ENCODE measurements at places on chromosomes 2 and 18.

DNA sequence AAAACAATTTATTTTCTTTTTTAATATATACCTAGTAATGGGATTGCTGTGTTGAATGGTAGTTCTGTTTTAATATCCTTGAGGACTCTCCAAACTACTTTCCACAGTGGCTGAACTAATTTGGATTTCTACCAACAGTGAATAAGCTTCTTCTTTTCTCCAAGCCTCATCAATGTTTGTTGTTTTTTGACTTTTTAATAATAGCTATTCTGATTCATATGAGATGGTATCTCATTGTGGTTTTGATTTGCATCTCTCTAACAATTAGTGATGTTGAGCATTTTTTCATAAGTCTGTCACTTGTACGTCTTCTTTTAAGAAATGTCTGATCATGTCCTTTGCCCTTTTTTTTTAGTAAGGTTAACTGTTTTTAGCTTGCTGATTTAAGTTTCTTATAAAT is 863.3 kb downstream of the CNTNAP5 start:
- DNase-seq: no peak

GRCh38 chr2:45981384-45981930 is 315.8 kb upstream of the EPAS1 start:
- DNase-seq: no peak

DNA sequence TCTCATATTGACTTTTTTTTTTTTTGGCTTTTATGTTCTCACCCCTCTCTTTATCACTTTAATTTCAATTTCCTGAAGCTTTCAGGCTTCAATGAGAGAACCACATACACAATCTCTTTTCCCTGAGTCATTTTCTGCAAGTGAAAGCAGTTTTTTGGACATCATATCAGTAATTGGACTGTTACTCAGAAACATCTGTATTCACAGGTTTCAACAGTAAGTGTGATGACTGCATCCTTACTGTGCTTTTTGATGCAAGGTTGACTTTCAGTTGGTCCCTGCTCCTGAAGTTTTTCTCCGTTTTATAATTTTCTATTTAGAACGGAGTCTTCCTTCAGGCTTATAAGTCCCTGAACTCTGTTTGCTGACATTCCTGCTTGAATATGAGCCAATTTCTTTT is 70.5 kb upstream of the CCBE1 start:
- no peak for DNase-seq

DNA sequence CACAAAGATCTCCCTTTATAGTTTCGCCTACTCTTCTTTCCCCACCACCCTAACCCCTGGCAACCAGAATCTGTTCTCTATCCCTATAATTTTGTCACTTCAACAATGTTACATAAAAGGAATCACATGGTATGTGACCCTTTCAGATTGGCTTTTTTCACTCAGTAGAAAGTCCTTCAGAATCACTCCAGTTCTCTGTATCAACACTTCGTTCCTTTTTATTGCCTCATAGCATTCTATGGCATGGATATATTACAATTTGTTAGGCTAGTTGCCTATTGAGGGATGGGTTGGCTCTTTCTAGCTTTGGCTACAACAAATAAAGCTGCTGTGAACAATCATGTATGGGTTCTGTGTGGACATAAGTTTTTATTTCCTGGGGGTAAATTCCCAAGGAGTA is 163.1 kb downstream of the RPIA start:
- no peak for DNase-seq

DNA sequence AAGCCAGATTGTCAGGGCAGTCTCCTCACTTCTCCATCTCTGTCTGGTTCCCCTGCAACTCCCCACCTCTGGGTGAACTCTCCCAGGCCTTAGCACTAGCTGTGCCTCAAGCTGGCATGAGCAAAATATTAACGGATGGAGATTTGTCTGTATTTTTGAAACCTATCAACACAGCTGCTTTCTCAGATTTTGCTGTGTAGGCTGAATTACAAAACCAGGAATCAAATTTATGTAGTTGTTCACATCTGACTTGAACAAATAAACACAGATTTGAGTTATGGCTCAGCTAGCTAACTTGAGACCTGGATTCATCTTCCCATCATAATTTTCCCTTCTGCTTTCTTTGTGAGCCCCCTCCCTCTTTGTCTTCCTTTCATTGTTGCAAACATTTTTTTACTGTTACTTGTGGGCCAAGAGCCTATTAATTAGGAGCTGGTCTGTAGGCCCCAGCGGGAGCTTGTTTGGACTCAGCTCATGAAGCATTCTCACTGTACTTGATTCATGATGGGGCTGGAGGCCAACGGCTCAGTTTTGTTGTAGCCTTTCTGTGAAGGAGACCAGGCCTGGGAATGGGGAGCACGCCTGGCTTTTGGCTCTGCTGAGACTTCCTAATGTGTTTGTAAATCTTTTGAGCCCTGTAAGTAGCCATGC is 164.1 kb upstream of the GATA6 start:
- no peak for DNase-seq

GRCh38 chr2:177148477-177149154 is 64.0 kb upstream of the HNRNPA3 start:
- DNase-seq: peak; percentile 12

- DNase-seq: no peak
These were observed 532.0 kb upstream of the POU3F3 start for GRCh38 chr2:104321796-104322349.

DNA sequence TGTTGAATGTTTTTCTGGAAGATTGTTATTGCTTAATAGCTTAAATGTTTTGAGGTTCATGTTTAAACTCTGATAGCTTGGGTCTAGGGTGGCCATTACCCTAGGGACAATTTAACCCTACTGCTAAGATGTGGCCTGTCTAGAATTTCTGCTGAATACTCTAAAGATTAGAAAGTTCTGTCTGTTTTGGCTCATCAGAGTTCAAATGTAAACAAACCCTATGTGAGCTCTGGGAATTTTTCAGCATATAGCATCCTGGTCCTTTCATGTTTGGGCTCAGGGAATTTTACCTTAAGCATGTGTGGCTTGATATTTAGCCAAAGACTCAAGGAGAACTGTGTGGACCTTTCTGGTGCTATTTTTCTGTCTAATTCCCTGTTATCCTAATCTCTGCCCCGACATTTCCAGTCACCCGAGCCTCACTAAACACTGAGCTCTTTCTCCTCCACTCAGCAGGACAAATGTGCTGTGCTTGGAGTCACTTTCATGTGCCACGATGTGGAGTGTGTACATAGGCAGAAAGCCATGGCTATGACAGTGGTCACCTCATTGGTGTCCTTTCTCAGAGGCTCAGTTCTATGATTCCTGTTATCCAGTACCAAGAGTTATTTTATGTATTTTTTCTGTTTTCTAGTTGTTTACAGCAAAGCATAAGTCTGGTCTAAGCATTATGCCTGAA is 492.5 kb upstream of the SPHKAP start:
- no peak for DNase-seq

DNA sequence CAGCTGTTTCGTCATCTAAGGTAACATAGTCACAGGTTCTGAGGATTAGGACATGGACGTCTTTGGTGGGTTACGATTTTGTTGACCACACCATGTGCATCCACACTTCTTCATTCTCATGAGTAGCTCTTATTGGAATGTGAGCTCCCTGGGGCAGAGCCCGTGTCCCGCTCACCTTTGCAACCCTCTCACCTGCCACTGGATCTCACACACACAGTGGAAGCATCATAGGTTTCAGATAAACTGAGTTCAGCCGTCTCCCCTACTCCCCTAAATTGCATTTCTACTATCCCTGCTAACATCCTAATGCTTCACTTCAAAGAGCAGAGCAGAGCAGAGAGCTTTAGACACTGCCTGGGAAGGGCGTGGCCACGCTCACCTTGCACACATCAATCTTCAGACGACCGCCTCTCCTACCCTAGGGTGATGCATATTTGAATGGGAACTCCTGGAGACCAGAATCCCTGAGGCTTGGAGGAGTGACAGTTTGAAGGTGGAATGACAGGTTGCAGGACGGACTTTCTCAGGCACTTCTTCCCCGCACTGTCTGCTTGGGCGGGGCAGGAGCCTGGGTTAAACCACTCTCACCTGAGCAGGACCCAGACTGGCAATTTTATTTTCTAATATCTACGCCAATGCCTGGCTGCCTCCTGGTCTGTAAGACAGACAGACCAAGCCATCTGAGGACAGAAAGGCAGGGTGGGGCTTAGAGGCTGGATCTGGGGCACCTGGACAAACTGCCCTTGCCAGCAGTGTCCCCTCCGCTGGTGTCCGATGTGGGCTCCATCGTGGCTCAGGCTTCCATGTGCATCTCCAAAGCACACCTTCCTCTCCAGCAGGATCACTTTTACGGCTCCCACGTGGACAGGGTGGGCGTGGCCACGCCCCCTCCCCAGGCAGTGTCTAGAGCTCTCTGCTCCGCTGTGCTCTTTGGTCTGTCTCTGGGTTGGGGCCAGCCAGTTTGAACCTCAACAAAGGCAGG is 229.5 kb upstream of the COPS8 start:
- no peak for DNase-seq

DNA sequence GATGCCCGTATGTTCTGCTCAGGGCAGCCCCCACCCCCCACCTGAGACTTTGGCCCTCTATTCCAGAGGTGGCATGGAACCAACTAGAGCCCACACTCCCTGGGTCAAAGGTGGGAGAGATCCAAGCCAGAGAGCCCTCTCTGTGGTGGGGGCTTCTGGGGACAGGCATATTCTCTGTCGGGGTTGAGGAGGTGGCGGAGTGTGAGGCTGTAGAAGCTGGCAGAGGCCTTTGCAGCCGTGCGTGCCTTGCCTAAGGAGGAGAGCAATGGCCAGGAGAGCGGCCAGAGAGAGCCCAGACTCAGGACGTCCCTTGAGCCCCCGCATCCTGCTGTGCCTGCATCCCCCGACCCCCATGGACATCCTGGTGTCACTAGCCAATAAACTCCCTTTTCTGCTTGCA is 79.2 kb upstream of the HPCAL1 start:
- DNase-seq: no peak

DNA sequence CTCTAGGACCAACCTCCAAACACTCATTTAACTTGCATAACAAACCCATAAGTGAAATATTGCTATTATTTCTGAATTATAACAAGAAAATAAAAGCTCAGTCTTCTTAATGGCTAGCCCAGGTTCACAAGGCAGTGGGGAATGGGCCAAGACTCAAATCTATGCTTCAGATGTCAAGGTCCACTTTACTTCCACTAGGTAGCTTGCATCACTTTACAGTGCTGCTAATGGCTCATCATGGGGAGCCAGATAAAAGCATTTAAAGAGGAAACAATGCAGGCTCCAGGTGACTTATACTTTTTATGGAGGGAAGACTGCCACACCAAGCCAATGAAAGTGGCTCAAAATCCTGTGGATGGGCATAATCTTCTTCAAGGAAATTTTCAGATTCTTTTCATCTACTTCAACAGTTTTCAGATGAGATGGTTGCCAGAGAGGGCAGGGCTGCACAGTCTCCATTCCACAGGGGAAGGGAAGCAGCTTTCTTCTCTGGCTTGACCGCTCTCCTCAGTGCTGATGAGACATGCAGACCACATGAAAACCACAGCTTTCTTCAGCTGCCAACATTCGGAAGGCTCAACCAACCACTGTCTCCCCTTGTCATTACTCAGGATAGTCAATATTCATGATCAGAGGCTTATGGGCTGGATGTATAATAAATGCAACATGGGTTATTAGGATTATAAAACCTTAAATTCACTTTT is 361.9 kb upstream of the MEX3C start:
- DNase-seq: no peak

- no peak for DNase-seq
These were observed 68.7 kb downstream of the COL4A4 start for GRCh38 chr2:227095346-227095745.

DNA sequence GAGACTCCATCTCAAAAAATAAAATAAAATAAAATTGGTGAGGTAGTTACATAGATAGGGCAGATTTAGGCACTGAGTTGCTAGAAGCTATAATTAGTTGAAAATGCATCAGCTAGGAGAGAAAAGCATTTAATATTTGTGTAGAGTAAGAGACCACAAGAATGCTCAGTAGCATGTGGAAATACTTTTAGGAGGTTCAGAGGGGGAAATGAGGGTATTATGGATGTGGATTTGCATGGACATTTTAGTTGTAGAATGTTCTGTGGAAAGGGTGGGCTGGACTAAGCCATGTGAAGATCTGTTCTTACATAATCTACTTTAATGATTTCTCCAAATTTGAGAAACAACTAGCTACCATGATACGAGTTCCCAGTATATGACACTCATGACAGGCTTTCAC is 95.5 kb downstream of the ATP9B start:
- DNase-seq: no peak

DNA sequence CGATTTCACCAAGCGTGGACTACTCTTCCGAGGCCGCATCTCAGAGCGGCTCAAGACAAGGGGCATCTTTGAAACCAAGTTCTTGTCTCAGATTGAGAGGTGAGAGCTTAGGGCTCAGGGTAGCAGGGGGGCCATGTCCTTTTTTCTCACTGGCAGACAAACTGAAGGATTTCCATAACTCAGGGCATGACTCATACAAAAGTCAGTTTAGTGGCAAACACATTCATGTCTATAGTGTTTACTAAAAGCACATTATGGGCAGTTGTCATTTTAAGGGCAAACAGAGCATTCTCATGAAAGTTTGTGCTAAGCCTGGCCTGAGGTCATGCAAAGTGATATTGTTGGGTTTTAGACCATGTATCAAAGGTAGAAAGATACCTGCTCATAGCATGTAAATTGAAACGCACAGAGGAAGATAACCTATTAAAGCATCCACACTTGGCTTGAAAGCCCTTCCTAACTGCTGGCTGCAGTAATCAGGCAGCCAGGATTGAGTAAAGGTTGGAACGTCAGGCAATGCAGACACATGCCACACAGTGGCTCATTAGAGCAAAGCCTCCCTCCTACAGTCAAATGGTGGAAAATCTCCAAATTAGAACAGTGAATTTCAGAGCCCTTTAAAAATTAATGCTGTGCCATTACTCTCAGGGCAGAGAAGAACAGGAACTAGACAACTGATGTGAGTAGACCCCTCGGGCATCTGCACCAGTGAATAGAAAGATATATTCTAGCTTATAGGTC is 54.2 kb downstream of the HK2 start:
- no peak for DNase-seq

GRCh38 chr2:7026742-7027141 is 109.5 kb downstream of the RNF144A start:
- no peak for DNase-seq

DNA sequence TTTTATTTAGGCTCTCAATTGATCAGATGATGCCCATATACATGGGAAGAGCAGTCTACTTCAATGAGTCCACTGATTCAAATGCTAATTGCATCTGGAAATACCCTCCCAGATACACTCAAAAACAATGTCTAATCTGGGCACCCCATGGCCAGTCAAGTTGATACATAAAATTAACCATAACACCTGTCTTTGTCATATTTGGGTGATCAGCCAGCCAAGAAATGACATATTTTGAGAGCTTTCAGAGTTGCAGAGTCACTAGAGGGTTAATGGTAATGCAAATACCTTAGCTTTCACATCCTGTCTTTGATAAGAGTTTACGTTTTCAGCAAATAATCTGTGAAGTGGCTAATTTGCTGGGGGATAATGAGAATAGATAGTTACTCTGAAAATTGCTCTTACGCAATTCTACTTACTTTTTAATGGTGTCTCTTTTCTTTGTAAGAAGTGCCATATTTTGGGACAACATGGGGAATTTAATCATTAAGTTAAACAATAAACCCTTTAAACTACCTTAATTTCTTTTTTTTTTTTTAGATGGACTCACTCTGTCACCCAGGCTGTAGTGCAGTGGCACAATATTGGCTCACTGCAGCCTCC is 49.1 kb downstream of the CCDC195 start:
- DNase-seq: no peak

GRCh38 chr2:240623531-240624010 is 1.7 kb upstream of the GPR35 start:
- DNase-seq: no peak

All from caudate nucleus (tissue), 63 donors.